Mesenteric fat pad (tissue), 1 donor: ENCODE measurements at places on chromosomes 1 and 21.

- DNase-seq: no peak
Measured at GRCh38 chr21:28444111-28444510, 548.6 kb downstream of the LTN1 start.

GRCh38 chr1:179146911-179147310 lies 65.0 kb downstream of the TOR3A start:
- no peak for DNase-seq

- no peak for DNase-seq
Measured at GRCh38 chr1:55592122-55592521, 377.0 kb upstream of the USP24 start.

DNA sequence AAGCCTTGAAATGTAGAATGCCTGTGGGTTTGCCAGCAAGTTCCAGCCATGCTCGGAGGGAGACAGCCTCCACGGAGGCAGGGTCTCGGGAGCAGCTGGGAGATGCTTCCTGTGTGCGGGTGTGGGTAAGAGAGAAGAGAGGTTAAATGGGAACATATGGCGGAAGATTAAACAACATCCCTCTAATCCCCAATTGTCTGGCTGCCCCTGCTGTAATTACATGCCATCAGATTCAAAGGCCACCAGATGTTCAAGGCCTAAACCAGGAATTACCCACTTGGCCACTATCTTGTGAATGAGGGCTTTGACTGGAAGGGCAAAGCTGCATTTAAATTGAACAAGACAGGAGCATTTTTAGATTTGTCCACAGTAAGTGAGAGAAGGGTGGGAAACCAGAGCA lies 81.4 kb upstream of the BACE2 start:
- DNase-seq: no peak

DNA sequence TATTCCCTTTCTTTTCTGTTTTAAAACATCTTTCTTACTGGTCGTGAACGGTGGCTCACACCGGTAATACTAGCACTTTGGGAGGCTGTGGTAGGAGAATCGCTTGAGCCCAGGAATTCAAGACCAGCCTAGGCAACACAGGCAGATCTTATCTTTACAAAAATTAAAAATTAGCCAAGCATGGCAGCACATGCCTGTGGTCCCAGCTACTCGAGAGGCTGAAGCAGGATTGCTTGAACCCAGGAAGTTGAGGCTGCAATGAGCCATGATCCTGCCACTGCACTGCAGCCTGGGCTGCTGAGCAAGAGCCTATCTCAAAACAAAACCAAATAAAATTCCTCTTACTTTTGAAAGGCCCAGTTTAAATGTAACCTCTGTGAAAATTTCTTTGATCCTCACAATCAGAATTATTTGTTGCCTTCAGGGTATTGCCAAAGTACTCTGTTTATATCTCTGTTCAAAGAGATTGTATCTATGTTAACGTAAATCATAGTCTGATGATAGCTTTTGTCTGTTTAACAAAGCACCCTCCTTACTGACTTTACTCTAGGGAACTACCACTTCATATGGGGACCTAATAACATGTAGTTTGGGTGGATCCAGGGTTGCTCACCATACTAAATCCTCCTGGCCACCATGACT lies 71.6 kb downstream of the RERE start:
- no peak for DNase-seq

DNA sequence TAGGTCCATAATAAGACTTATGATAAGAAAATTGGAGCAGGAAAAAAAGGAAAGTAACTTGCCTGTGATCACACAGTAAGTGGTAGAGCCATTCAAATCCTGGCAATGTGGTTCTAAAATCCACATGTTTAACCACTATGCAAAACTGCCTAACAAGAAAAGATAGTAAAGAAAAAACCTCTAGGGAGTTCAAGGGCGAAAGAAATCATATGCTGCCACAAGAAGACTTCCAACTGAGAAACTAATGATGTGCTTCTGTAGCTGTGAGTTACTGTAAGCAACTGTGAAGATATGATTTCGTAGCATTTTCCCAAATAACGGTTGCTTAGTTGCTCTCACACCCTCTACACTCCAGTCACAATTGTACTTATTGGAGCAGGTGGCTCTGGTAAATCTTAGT lies 20.9 kb upstream of the LYPLAL1 start:
- no peak for DNase-seq

DNA sequence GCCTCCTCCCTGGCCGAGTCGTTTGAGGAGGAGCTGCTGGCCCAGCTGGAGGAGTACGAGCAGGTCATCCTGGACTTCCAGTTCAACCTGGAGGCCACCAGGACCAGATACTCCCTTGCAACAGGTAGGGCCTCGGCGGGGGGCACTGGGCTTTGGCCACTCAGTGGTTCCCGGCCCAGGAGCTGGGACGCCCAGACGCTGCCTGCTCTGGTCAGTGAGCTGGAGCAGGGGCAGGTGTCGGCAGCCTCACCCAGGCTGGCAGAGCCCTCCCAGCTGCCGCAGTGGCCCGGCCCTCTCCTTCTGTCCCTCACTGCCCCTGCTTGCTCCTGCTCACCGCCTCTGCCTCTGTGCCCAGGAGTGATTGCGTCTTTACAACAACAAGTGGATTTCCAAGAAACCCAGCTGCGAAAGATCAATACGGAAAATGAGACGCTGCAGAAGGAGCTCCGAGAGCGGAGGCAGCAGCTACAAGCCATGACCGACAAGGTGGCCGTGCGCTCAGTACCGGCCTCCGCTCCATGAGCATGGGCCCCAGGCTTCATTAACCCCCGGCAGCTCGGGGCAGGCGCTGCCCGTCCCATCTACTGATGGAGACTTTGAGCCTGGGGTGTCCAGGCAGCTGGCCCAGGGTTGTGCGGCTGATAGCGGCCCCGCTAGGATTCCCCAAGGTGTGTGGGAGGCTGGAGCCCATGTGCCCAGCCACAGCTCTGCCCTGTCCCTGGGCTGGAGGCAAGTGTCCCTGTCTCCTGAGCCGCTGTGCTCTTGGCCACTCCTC lies 9.0 kb upstream of the SMIM1 start:
- DNase-seq: no peak

DNA sequence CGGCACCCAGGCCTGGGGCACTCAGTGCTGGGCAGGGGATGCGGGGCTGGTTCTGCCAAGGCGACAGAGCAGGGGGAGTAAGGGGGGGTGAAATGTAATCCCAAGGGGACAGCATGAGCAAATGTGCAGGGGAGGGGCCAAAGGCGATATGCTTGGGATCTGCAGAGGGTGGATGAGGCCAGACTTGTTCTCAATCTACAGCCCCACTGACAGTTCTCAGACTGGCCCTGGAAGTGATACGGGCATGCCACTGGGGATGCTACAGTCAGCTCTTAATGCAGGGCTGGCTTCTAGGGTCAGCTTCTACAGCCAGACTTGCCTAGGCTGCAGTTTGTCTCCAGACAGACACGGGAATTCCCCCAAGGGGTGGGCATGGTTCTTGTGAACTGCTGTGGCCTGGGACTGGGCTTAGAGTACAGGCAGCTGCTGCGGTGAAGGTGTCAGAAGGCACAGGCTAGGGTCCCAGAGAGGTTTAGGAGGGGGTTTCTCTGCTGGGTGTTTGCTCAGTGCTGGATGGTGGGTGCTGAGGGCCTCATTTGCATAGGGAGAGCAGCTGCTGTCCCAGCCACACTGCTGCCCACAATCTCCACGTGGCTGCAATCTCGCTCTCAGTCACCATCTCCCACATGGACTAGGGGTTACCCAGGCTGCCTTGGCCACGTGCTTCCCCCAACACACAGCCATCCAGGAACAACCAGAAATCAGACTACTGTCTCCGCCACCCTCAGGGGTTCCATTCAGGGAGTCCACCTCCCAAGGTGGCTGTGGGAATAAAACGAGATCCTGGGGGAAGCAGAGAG lies 190.1 kb downstream of the HIVEP3 start:
- DNase-seq: no peak

GRCh38 chr1:151196292-151196800 lies 2.0 kb upstream of the PIP5K1A start:
- peak; percentile 14 for DNase-seq

DNA sequence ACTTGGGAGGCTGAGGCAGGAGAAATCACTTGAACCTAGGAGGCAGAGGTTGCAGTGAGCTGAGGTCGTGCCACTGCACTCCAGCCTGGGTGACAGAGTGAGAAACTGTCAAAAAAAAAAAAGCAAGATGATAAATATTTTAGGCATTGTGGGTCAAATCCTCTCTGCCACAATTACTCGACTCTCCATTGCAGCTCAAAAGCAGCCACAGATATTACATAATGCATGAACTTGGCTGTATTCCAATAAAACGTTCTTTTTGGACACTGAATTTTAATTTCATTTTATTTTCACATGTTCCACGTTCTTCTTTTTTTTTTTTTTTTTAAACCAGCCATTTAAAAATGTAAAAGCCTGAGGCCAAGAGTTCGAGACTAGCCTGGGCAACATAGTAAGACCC lies 69.4 kb downstream of the TCP10L start:
- no peak for DNase-seq

DNA sequence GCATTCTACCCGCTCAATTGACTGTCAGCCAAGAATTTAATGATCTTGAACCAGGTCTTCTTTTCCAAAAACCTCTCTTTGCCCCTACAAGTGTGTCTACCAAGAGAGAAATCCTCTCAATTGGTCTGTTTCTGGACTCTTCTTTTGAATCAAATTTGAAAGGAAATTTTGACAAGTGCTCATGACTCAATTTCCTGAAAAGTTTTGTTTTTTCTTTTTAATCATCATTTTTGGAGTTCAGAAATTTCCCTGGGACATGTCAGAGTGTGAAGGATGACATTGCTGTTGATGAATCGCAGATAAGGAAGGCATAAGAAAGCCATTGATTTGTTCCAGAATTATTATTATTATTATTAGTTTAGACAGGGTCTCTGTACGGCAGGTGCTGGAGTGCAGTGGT lies 88.2 kb upstream of the AKT3 start:
- no peak for DNase-seq

DNA sequence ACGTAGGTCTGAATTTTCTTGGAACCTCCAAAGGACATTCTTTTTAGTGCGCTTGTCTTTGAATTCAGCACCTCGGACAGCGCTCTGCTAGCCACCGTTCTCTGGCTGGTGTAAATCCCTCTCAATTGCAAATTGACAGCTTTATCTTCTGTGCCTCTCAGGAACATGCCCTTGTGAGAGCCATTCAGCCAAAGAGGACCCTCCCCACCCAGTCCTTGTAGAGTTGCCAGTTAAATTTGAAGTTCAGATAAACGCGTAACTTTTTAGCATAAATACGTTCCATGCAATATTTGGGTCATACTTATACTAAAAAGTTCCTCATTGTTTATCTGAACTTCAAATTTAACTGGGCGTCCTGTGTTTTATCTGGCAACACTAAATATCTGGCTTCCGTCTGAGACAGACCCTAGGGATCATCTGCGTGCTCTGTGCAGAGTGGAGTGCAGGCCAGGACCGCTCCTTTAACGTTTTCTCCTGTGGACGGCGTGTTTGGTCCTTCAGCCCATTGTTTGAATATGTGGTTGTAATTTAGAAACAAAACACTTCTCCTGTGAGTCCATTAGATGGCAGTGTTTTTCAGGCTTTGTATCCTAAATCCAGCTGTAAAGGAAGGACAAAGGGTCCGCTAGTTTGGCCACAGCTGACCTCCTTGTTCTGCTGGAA lies 7.0 kb downstream of the KCNAB2 start:
- no peak for DNase-seq

- no peak for DNase-seq
Measured at GRCh38 chr1:6625584-6626149, 999 bp downstream of the THAP3 start.

DNA sequence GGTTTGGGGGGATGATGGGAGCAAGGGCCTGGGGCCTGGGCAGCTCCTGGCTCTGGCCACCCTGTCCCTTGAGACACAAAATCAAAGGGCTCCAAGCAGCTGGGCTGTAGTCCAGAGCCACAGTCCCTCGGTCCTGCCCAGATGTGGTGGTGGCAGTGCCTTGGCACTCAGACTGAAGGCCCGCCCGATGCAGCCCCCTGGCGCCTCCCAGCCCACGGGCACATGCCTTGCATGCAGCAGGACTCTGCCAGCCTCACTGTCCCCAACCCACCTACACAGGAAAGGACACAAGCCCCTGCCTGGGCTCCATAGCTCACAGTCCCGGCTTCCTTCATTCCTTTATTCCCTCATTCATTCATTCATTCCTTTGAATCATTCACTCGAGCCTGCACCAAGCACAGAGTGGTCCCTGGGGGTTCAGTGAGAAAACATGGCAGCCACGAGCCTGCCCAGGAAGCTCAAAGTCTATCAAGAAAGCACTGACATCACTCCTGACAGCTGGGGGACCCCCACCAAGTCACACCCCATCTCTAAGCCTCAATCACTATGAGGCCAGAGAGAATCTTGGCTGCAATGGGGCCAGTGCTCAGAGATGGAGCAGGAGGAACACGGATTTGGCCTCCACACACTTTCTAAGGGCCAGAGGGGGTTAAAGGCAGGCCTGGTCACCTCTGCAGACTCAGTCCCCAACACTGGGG lies 5.8 kb downstream of the SDC3 start:
- DNase-seq: no peak

- DNase-seq: no peak
Measured at GRCh38 chr1:233238884-233239431, 56.6 kb downstream of the PCNX2 start.

GRCh38 chr1:242017580-242018233 lies 18.8 kb upstream of the MAP1LC3C start:
- no peak for DNase-seq

DNA sequence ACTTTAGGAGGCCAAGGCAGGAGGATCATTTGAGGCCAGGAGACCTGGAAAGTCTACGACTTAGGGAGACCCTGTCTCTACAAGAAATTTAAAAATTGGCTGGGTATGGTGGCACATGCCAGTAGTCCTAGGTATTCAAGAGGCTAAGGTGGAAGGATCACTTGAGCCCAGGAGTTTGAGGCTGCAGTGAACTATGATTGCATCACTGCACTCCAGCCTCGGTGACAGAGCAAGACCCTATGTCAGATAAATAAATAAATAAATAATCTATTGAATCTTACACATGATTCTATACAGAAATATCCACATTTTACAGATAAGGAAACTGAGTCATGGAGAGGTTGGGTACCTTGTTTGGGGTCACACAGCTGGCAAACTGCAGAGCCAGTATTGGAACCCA lies 89.1 kb downstream of the MAN1C1 start:
- peak; percentile 16 for DNase-seq

GRCh38 chr1:53567851-53568250 lies 108.7 kb downstream of the DMRTB1 start:
- peak; percentile 80 for DNase-seq

- no peak for DNase-seq
Measured at GRCh38 chr1:201275253-201275666, 8.0 kb upstream of the PKP1 start.
